Urinary bladder (tissue), 4 donors: ENCODE measurements at places on chromosomes 2 and 18. TPM values are rescaled to one million over a fixed set of nuclear protein-coding genes. Genes with fewer than 3 reads are reported as not detected.

DNA sequence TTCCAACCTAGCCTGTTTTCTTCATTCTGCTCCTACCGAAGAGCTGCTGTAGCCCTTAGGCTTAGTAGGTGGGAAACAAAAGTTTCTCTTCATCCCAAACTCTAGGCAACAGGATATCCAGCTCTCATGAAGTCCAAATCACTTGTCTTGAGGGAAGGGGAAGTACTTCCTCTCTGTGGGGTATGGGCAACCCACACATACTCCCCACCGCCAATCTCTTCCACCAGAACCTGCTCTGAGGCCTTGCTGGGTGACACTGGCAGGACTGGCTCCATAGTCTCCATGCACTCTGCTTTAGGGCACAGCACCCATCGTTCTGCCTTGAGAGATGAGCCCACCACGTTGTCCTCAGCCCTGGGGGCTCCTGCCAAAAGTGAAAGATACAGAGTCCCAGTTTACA, 173.0 kb downstream of the NCK2 start:
- no peak for DNase-seq

- DNase-seq = no peak
Observed at GRCh38 chr18:72468021-72468710, 76.0 kb downstream of the CBLN2 start.

DNA sequence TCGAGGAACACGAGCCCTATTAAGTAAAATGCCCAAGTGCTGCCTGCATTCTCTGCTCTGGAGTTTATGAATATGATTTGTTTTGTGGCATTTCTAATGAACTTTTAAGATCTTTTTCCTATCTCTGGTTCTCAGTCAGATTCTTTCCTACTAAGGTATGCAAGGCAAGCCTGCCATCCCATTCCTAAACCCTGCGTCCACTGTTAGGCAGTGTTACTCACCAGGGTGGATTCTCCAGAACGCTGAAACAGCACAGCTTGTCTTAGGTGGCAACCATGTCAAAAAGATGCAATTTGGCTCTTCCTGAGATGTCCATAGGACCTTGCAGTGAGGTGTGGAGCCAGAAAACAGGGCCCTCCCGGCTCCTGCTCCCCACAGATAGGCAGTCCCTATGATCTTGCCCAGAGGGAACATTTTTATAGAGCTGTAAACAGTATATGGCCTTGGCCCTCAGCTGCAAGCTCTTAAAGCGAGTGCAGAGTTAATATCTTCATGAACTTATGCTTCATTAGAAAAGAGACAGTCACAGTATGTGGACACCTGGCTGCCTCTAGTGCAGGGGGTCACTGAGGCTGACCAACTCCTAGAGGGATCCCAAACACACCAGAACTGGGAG, 84.4 kb downstream of the TPGS2 start:
- no peak for DNase-seq

Gene REG3A
- polyA plus RNA-seq = not detected

- no peak for DNase-seq
Observed at GRCh38 chr2:174623106-174623637, 25.6 kb upstream of the WIPF1 start.

- no peak for DNase-seq
Observed at GRCh38 chr2:155975734-155976133, 356.8 kb downstream of the NR4A2 start.

Gene RNU2-63P
- polyA plus RNA-seq = not detected

- DNase-seq = no peak
Observed at GRCh38 chr2:111634050-111634794, 249.8 kb downstream of the ANAPC1 start.

Gene GCA
- 18.1 TPM for polyA plus RNA-seq

Gene ARHGAP15
- polyA plus RNA-seq = 3.9 TPM

- no peak for DNase-seq
Observed at GRCh38 chr18:73888565-73888964, 259.1 kb downstream of the FBXO15 start.

GRCh38 chr2:100256416-100256815, 65.9 kb downstream of the LONRF2 start:
- no peak for DNase-seq

Gene PROC
- polyA plus RNA-seq = 0.43 TPM

Gene NT5C1B
- polyA plus RNA-seq = 0.04 TPM

DNA sequence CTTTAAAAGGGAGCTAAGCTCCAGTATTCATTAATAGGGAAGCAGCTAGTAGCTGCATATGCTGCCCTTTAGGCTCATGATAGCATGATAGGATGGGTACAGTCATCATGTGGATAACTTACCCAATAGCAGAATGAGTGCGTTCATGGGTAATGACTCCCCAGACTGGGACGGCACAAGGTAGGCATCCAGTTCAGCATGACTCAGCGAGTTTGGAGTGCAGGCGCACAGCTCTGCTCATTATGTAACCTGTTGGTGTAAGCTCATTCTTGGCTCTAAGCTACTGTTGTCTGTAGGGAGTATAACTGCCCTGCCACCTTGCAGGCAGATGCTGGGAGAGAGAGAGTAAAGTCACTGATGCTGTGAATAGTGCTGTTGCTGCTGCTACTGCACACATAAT, 209.2 kb upstream of the SYT4 start:
- DNase-seq = no peak

Gene FOXD4L1
- 0.03 TPM for polyA plus RNA-seq

Gene ZNF385B
- polyA plus RNA-seq = 0.47 TPM

- DNase-seq = no peak
Observed at GRCh38 chr2:225207471-225207870, 165.2 kb upstream of the DOCK10 start.

DNA sequence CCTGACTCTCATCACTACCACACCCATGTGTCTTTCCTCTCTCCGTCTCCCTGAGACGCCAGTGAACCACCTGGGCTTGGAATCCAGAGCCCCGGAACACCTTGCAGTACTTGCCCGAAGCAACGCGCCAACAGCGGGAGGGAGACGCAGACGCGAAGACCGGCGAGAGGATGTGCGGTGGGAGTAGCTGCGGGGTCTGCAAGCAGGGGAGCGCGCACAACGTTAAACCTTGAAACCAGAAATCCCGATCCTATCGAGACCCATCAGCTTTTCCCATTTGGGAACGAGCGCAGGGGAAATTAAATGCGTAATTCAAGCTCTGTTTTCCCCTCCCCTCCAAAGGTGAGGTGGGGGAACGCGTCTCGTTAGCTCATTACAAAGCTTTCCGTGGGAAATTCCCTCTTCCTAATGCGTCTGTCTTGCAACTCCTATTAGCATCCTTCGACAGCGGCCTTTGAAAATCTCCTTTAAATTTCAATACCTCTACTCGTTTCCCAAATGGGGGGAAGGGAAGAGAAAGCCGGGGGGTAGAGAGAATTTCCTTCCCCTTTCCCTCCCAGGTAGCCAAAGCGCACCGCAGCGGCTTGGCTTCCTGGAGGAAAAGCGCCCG, 421 bp upstream of the CNTNAP5 start:
- no peak for DNase-seq

Gene CCDC68
- 5.5 TPM for polyA plus RNA-seq

GRCh38 chr2:233165895-233166661, 85.4 kb upstream of the ATG16L1 start:
- no peak for DNase-seq

DNA sequence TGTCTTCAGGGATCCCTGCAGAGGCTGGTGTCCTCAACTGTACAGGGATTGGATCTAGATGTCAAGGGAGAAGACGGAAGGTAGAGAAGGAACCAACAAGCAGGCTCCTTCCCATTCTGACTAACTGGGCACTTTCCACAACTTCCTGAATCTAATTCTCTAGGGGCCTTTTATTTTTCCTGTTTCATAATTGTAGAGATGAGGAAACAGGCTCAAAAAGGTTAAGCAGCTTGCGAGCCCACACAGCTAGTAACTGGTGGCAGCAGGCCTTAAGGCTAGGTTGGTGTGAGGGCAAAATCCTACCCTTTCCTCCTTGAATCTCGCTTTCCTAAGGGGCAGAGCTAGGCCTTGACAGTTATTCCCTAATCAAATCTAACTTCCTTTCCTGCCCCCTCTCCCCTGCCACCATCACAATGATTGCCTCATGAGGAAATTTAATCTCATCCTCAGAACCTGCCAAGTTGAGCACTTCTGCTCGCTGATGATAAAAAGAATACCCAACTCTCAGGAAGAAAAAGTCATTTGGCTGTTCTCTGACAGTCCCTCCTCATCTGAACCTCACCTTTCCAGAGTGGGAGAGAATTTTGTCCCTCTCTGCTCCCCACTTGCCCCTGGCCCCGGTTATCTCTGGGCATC, 35.7 kb upstream of the POLE4 start:
- no peak for DNase-seq

DNA sequence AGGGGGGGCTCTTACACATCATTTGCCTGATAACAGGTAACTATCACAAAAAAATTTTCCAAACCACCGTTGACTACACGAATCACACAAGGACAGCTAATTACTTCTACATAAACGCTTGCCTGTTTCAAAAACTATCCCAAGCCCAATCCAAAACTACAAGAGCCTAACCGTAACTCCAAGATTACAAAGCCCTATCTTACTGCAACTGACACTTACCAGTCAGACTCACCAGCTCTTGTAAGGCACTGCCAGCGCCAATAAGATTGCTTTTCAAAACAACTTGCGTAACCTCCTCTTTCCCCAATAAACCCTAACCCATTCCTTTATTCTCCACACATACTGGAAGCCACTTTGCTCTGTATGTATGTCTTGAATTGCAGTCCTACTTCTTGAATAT, 148.4 kb downstream of the NBAS start:
- DNase-seq = no peak

DNA sequence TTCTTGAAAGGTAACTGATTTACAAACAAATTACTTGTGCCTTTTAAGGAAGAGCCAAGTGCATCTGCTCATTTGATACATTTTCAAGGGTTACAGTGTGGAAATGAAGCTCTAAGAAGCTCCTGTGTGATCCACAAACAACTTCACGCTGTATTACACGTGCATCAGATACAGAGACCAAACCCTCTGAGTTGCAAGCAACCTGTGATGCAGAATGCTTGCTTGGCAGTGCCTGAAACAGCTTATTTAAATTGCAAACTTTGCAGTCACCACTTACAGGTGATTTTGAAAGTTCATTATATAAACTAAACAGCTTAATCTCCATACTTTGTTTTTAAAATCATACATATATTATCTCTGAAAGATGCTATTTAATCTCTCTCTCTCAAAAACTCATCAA, 50.1 kb downstream of the ZEB2 start:
- DNase-seq = no peak

DNA sequence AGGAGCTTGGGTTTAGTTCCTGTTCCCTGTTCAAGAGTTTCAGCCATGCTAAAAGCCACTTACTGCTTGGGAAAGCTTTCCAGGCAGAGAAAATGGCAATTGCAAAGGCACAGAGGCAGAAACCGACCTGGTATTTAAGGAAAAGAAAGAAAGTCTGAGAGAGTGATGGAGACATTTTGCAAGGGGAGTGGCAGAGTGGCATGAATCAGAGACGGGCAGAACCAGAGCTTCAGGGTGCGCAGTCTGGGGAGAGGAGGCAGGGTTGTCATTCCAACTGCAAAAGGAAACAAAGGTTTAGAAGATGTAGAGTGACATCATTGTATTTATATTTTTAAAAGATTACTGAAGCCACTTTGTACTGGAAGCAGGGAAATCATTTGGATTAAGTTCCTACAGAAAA, 14.9 kb upstream of the GNAL start:
- no peak for DNase-seq

Gene PTPRM
- 60.9 TPM for polyA plus RNA-seq

GRCh38 chr2:161782615-161783014, 158.4 kb downstream of the SLC4A10 start:
- no peak for DNase-seq

GRCh38 chr2:165970663-165971062, 17.1 kb upstream of the TTC21B start:
- no peak for DNase-seq

DNA sequence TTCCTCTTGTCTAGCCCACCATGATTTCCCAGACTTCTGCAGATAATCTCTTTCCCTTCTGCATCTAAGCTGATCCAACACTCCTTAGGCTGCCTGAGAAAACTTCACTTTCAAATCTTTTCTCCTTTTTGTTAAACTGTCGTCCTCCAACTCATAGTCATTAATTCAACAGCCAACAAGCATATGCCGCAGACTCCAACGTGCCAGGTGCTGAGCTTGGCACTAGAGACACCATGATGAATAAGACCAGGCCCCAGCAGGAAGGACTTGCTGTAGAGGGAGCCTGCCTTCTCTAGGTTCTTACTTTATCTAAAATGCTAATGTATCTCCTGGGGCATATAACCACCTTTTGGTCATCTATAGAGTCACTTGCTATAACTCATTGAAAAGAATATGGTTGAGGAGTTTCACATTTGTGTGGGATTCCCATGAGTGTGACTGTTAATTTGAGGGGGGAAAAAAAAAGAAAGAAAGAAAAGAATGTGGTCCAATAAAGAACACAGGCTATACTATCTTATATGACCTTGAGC, 51.0 kb downstream of the ANKRD44 start:
- no peak for DNase-seq

- no peak for DNase-seq
Observed at GRCh38 chr2:144156736-144157640, 362.9 kb downstream of the ZEB2 start.

Gene RBM45
- polyA plus RNA-seq = 7.3 TPM

Gene IAH1
- 56.3 TPM for polyA plus RNA-seq

Gene COL4A3
- 1.4 TPM for polyA plus RNA-seq
